ENCODE measurements at places on chromosomes 12 and 14. TPM values are rescaled to one million over a fixed set of nuclear protein-coding genes. Genes with fewer than 3 reads are reported as not detected.

- DNase-seq, result peak; percentile 86
Measured at GRCh38 chr14:101202627-101203404, 299.3 kb upstream of the RTL1 start.

Gene TROAP
- not detected for total RNA-seq

- DNase-seq, result no peak
Measured at GRCh38 chr12:124036657-124037109, 63.7 kb downstream of the ZNF664 start.

DNA sequence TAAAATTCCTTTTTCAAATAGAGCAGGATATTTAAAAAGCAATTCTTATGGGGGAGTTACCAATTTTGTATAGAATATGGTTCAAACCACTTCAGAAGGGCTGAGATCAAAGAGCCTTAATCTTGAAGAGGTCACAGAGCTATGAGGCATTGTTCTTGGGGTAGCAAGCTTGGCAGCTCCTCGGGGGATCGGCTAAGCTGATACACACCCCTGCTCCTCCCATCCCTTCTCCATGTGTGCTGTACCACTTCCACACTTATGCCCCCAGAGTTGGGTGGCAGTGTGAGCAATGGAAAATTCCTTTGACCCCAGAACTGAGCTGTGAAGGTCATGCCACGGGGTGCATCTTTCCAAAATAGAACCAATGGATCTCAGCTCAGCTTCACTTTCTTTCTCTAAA is 15.0 kb upstream of the TMEM30B start:
- DNase-seq, result no peak

Gene NRIP2
- 1.3 TPM for total RNA-seq

Gene MAP1LC3B2
- 1.1 TPM for total RNA-seq

GRCh38 chr12:46965137-46965536 is 114.3 kb upstream of the PCED1B start:
- no peak for DNase-seq

DNA sequence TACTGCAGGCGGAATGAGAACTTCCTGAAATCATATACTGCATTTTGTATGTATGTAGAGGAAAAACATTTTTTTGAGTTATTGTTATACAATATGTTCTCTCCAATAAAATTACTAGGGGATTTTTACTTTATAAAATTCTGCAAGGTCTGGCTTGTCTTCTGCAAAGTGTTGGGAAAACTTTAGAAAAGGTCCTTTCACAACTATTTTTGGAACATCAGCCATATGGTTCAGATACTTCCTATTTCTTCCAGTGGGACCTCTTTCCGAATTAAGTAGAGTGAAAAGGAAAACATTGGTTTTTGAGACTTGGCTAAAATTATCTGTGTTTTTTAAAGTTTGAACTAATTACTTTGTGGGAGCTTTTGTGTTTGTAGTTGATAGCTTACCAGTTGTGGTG is 52.7 kb downstream of the DAAM1 start:
- no peak for DNase-seq

- no peak for DNase-seq
Measured at GRCh38 chr14:51716610-51717009, 64.9 kb downstream of the FRMD6 start.
